Glomerular endothelial cell (primary cell): ENCODE measurements at places on chromosomes 12 and 14. TPM values are rescaled to one million over a fixed set of nuclear protein-coding genes. Genes with fewer than 3 reads are reported as not detected.

The DIO3 gene
- not detected in 2 replicates for total RNA-seq

The RILPL2 gene
- total RNA-seq, result 3.3 and 3.7 TPM in 2 replicates

The SLCO1B3 gene
- not detected in 2 replicates for total RNA-seq

The MANSC4 gene
- total RNA-seq, result not detected in 2 replicates

The NFE2 gene
- total RNA-seq, result not detected in 2 replicates

The SINHCAF gene
- 73.8 and 93.2 TPM in 2 replicates for total RNA-seq

The CCDC197 gene
- total RNA-seq, result not detected in 2 replicates

The KRT75 gene
- total RNA-seq, result not detected in 2 replicates

The PRDM4 gene
- total RNA-seq, result 25.4 and 27.7 TPM in 2 replicates

The CNPY2 gene
- 112 and 135 TPM in 2 replicates for total RNA-seq

The HRK gene
- not detected in 2 replicates for total RNA-seq

The ST8SIA1 gene
- 1.0 and 1.2 TPM in 2 replicates for total RNA-seq

The DNAH10 gene
- total RNA-seq, result not detected in 2 replicates

The NINJ2 gene
- 2.7 TPM in 1 of 2 replicates, not detected in the other for total RNA-seq

The CD163 gene
- total RNA-seq, result not detected in 2 replicates

The HOXC12 gene
- not detected in 2 replicates for total RNA-seq

The LPAR5 gene
- 0.58 TPM in 1 of 2 replicates, not detected in the other for total RNA-seq

The DAO gene
- total RNA-seq, result not detected in 2 replicates

The KLHDC1 gene
- 0.82 and 1.3 TPM in 2 replicates for total RNA-seq

The BDKRB1 gene
- total RNA-seq, result not detected in 2 replicates

The NOP9 gene
- total RNA-seq, result 19.3 and 25.6 TPM in 2 replicates

The WNT5B gene
- total RNA-seq, result 9.4 and 9.6 TPM in 2 replicates

The OASL gene
- 0.39 and 2.4 TPM in 2 replicates for total RNA-seq

The RPL10L gene
- not detected in 2 replicates for total RNA-seq

The ANO2 gene
- total RNA-seq, result 13.0 and 32.4 TPM in 2 replicates

The RPAP3 gene
- total RNA-seq, result 17.4 and 17.8 TPM in 2 replicates

The LRRK2 gene
- total RNA-seq, result 0.10 and 0.35 TPM in 2 replicates

The NTN4 gene
- total RNA-seq, result 104 and 211 TPM in 2 replicates

The PRKD1 gene
- 7.2 and 12.3 TPM in 2 replicates for total RNA-seq

The MYO1H gene
- total RNA-seq, result not detected in 2 replicates

The SLCO1B1 gene
- not detected in 2 replicates for total RNA-seq

The IL26 gene
- total RNA-seq, result not detected in 2 replicates

The GLIPR1L2 gene
- 0.23 TPM in 1 of 2 replicates, not detected in the other for total RNA-seq

The BBS10 gene
- total RNA-seq, result 8.0 and 9.3 TPM in 2 replicates

The CBLN3 gene
- 4.7 TPM in 2 replicates for total RNA-seq

The RD3L gene
- total RNA-seq, result not detected in 2 replicates

The FOXG1 gene
- total RNA-seq, result not detected in 2 replicates

The SIX4 gene
- 4.8 and 6.4 TPM in 2 replicates for total RNA-seq

The TTC6 gene
- 0.06 and 0.10 TPM in 2 replicates for total RNA-seq

The MYRFL gene
- total RNA-seq, result not detected in 2 replicates

The TMBIM6 gene
- 379 and 388 TPM in 2 replicates for total RNA-seq

The PLEKHG7 gene
- not detected in 2 replicates for total RNA-seq

The NRL gene
- 0.70 and 4.9 TPM in 2 replicates for total RNA-seq

The CLEC1B gene
- total RNA-seq, result 0.18 TPM in 1 of 2 replicates, not detected in the other

The KRT79 gene
- 0.10 and 0.12 TPM in 2 replicates for total RNA-seq

The SLC8A3 gene
- total RNA-seq, result 0.06 TPM in 1 of 2 replicates, not detected in the other

The MYF5 gene
- not detected in 2 replicates for total RNA-seq

The HPD gene
- total RNA-seq, result not detected in 2 replicates

The POTEG gene
- not detected in 2 replicates for total RNA-seq

The STAB2 gene
- total RNA-seq, result 0.10 and 0.12 TPM in 2 replicates

The KRT81 gene
- total RNA-seq, result not detected in 2 replicates

The PKP2 gene
- 0.19 and 1.5 TPM in 2 replicates for total RNA-seq
